OCI-M1 (cell line): ENCODE measurements at places on chromosomes 1 and 21.

DNA sequence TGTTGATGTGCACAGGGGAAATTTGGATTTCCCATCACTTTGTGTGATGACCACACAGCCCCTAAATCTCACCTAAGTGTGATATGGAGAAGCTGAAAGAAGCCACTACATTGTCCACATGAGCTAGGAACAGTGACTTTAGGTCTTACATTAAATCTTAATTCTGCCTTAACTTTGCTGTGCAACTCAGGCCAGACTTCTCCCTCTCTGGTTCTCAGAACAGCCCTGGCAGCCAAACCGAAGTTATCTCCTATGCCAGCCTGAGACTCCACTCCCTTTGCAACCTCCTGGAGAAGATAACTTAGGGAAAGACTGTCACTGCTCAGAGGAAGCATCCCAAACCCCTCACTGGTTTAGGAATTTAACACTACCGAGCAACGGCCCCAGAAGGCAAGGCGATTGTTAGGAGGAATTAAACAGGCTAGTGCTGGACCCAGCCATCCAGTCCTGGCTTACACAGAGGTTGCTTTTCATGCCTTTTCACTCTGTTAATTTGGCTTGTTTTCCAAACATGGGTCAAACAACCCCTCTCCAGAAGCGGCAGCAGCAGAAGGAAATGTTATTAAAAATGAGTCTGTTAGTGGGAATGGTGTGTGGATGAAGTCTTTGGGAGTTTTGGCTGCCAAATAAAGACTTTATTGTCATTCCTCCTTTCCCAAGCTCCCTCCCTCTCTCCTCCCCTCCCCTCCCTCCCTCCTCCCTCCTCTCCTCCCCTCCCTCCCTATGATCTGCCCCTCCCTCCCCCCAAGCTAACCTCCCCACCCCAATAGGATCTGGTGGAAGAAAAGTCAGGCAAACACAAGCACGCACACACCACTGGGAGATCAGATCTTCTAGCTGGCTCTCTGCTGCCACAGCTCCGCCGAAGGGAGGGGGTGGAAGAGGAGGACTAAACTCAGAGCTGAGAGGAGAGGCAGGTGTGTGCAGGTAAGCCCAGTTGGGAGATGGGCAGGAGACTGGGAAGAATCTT, at the start of gene PRELP:
Gene PRELP (plus strand): TSS at position 795 of the 970 bp plus-strand sequence. CDS start 7,379 bp downstream, outside the sequence.
- no peak for DNase-seq

DNA sequence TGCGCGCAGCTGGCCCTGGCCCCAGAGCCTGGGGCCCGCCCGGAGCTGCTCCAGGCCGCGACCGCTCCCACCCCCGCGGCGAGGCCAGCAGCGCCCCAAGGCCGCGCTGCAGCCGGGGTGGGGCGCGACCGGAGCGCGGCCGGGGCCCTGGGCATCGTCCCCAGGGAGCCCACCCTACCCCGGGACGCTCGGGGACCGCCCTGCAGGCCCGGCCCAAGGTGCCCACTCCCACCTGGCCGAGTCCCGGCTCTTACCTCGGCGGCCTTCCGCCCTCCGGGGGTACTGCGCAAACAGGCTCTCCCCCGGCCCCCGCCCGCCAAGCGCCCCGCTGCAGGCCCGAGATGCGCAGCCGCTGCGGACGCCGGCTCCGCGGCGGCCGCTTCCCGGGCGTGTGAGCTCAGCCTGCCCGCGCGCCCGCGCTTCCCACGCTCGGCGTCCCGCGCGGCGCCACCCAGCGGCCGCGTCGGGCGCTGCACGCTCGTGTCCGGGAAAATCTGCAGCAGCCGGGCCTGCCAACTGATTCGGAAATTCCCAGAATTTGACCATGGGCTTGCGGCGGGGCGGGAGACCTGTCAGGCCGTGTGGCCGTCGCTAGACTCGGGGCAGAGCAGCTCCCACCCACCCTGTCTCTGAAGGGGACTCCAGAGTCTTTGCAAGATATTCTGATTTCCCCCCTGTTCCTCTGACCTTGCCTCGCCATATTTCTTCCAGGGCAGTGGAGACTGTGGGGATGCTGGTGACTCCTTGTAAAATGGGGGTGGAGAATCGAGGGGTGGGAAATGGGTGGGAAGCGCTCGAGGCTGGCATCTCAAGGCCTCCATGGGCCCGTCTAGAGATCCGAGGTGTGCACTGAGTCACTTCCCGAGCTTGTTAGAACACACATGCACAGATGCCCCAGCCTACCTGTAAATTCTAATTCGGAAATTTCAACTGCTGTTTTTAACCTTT, 41.9 kb downstream of the CD34 start:
- peak; percentile 90 for DNase-seq

DNA sequence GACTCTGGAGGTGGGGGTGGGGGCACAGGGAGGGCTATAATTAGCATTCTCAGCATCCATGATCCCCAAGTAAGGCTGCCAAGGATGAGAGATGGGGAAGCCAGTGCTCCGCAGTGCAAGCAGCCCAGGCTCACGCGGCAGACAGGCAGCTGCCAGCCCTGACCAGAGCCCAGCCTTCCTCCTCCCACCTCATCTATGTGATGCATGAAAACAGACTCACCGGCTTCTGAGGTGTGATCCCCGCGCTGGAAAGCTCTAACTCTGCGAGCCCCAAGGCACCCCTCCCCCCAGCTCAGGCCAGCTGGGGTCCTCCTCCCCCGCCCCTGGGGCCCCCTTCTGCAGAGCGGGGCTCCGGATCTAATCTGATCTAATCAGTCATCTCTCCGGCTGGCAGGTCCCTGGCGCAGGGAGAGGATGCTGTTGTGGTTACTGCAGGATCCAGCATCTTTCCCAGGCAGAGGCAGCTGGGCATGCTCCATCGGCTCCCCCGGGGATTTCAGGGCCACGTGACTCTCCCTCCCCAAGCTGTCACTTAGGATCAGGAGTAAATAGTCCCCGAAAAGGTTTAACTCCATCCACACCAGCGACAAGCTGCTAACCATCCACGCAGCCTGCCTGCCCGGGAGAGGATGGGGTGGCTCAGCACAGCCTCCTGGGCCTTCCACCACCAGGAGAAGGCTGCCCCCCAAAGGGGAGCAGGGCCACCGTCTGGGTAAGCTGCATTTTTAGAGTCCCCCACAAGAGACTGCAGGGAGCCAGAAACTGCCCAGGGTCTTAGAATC, at the start of gene PLEKHA6:
Gene PLEKHA6 (minus strand): TSS at position 456 of the 782 bp plus-strand sequence. CDS start 86,202 bp downstream, outside the sequence.
- DNase-seq = peak; percentile 39

GRCh38 chr1:10515976-10516750, 41.4 kb downstream of the PEX14 start:
- no peak for DNase-seq

GRCh38 chr1:28087614-28088167, 719 bp downstream of the EYA3 start:
- peak; percentile 74 for DNase-seq

DNA sequence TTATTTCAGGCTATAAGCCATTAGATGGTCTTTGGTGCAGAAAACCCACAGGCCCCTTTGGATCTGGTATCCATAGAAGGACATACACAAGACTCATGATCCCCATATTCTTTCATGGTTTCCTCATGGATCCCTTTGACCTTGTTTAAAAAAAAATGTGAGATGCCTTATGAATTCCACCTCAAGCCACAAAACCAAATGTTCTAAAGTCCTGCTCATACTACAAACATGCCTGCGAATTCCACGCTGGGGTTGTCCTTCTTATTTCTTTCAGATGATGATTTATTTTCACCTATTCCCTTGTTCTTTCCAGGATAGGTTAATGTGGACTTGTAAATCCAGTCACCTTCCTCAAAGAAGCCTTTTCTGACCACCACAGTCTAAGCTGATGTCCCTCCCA, 256.9 kb upstream of the DPYD start:
- no peak for DNase-seq
